ENCODE measurements at places on chromosomes 1 and 21.
A peak's percentile ranks its signal among the peaks of the same experiment; 100 is the strongest.

- DNase-seq: no peak
Measured at GRCh38 chr1:22800629-22801028, 90.0 kb downstream of the EPHB2 start.

DNA sequence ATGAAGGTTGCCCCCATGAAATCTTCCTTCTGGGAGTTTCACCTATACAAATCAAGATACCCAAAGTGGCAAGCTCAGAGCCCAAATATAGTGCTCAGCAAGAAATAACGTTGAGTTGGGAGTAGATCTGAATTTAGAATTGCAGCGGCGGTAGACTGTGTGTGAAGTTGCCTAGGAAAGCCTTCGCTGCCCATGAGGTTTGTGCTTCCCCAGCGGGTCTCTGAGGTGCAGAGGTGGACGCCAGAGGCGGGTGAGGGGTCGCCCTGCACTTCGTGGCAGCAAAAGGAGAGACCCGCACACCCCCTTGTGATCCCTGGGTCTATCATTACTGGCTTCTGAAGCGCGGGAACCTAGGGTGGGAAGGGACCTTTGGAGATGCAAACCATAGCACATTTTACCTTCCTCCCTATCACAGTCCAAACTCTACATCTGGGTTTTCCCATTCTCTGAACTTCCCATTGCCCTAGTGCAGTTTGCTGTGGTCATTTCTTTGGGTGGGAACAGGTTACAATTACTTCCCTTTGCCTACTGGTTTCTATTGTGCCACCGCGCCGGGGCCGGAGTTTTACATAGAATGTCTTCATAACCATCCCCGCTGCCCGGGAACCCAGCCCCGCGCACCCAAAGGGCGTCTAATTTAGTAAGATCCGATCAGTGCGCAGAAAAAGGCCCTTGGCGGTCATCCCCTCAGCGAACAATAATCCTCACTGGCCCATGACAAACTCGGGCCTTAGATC, 5.2 kb downstream of the TBX15 start:
- DNase-seq: no peak

DNA sequence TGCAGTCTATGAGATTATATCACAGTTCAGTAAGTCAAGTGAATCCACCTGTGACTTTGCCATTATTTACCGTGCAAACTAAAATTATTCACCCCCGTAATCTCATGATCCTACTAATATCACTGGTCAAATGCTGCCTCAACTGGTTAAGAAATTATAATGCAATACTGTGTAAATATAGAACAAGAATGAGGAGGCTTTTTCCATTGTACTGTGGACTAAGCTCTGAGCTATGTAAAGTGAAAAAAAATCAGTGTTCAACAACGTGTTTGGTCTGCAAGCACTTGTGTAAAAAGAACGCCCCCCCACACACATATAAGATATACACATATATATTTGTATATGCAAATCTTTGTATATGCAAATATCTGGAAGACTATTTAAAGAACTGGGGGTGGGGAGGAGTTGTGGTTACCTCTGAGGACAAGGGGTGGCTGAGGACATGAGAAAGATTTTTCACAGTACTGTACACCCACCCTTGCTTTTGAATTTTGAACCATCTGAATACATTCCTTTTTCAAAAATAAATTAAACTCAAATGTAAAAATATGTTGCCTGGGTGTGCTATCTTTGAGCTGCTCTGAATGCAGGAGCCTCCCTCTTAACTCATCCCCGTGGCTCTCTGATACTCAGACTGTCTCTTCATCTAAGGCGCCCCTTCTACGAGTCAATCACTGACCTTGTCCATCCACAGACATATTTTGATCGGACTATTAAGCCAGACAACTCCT, 57.0 kb downstream of the PTP4A2 start:
- no peak for DNase-seq

- peak; percentile 97 for DNase-seq
Measured at GRCh38 chr1:6330410-6330911, 63.1 kb downstream of the ACOT7 start.

DNA sequence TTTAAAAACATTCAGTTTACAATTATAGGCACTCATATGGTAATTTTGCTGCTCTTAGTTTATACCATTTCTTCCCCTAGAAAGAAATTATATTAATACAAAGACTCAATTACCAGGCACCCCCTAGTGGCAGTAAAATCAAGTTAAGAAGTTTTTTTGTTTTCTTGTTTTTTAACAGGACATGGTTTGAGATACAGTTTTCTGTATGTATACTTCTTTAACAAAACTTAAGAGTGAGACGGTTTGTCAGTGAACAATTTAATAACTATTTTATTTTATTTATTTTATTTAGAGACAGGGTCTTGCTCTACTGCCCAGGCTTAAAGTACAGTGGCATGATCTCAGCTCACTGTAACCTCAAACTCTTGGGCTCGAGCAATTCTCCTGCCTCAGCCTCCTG, 224.6 kb downstream of the FAF1 start:
- peak; percentile 36 for DNase-seq

DNA sequence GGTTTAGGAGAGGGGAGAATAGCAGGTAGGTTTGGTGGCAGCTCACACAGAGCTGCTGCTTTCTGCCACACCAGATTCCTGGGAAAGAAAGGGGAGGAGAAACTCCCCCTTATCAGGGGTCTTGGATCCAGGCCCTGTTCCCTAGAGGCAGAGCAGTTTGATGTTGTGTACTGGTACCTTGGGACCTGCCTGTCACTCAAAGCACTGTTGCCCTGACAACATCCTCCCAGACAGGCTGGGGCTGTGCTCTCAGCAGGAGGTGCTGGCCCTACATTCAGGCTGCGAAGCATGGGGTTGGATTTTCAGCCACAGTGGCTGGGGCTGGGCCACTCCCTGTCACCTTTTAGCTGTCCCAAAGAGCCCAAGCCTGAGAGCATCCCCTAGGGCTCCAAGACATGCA, 188.0 kb downstream of the GRIK3 start:
- no peak for DNase-seq

DNA sequence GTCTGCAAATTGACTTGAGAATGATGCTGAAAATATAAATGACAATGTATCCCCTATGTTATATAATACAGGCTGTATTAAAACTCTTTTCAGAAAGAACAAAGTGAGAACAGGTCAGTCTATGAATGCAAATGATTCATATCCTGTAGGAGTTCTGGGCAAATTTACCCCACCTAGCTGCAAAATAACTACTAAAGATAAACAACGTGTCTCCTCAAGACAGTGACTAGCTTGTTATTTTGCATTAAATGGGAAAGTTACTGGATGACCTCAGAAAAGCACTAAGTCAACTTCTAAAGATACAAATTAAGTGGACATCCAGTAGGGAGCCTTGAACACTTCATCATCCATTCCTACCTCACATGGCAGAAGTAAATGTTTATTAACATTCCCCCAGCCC, 11.1 kb downstream of the RNF19B start:
- no peak for DNase-seq

- DNase-seq: no peak
Measured at GRCh38 chr1:84770481-84770880, 80.2 kb upstream of the SSX2IP start.

- peak; percentile 56 for DNase-seq
Measured at GRCh38 chr1:8516793-8517556, 199.1 kb downstream of the SLC45A1 start.

- peak; percentile 13 for DNase-seq
Measured at GRCh38 chr1:157033357-157033876, 12.1 kb downstream of the ARHGEF11 start.

GRCh38 chr1:228274452-228275178, 66.8 kb downstream of the OBSCN start:
- DNase-seq: no peak

DNA sequence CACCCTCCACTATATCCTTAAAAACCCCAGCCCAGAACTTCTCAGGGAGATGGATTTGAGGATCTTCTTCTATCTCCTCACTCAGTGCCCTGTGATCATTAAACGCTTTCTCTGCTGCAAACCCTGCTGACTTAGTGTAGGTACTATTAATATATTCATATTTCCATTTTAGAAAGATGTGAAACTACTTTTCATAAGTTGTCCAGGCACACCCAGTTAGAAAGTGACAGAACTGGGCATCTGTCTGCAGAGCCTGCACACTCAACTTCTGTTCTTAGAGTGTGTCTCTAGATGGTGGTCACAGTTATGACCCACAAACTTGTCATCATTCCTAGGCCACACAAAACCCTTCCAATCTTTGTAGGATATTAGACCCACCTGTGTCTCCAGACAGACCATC, 55.0 kb downstream of the FCRL5 start:
- no peak for DNase-seq

- DNase-seq: no peak
Measured at GRCh38 chr1:105793536-105794146, 1262.8 kb upstream of the PRMT6 start.

GRCh38 chr21:43289442-43289841, 120.6 kb downstream of the CRYAA start:
- no peak for DNase-seq

- DNase-seq: no peak
Measured at GRCh38 chr1:241939798-241940197, 17.8 kb upstream of the BECN2 start.

DNA sequence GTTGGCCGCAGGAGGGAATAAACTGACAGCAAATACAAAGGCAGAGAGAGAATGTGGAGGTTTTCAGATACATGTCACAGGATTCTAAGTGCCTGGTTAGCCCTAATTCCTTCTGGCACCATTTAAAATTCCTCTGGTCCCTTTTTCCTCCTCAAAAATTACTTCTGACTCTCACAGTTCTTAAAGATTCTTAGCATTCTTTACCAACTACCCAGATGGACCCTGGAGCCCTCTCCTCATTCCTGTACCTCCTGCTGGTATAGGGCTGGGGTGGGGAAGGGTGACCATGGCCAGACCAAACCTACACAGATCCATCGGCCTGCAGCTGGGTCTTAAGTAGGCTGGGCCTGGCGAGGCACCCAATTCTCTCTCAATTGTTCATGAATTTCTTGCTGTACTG, 7.2 kb downstream of the MKNK1 start:
- DNase-seq: no peak

DNA sequence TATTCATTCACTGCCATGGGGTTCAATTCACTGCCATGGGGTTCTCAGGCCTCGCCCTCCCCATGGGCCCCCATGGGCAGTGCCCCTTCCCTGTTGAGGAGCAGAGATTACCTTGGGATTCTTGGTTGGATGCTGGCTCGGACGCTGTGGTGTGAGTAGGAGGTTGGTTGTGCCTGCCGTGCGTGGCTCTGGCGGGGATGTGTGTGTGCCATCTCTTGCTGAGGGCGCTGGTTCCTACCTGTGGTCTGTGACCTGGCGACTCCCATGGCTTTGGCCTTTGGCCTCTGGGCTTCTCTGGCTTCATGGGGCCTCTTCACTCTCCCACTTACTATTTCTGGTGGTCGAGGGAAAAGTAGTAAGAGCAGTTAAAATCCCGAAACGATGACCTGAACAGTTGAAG, 42.1 kb downstream of the PCNT start:
- no peak for DNase-seq

GRCh38 chr1:165397944-165398343, 41.4 kb upstream of the LMX1A start:
- DNase-seq: peak; percentile 13

GRCh38 chr1:82538876-82539275, 738.1 kb downstream of the ADGRL2 start:
- no peak for DNase-seq

GRCh38 chr1:206953126-206953525, 6.9 kb upstream of the PIGR start:
- no peak for DNase-seq

DNA sequence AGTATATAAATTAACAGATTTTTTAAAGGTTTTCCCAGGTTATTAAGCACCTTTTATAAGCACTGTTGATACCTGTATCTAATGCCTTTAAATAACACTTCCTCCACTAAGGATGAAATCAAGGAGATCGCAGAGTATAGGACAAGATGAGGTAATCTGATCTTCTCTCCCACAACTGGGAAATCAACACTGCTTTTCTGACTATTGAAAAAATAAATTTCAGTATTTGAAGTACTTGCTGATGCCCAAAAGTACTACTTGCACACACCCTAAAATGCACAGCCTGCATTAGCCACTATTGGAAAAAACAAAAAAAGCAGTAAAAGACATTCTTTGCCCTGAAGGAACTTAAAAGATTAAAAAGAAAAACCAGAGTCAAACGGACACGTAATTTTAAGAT, 48.6 kb downstream of the PUM1 start:
- no peak for DNase-seq

DNA sequence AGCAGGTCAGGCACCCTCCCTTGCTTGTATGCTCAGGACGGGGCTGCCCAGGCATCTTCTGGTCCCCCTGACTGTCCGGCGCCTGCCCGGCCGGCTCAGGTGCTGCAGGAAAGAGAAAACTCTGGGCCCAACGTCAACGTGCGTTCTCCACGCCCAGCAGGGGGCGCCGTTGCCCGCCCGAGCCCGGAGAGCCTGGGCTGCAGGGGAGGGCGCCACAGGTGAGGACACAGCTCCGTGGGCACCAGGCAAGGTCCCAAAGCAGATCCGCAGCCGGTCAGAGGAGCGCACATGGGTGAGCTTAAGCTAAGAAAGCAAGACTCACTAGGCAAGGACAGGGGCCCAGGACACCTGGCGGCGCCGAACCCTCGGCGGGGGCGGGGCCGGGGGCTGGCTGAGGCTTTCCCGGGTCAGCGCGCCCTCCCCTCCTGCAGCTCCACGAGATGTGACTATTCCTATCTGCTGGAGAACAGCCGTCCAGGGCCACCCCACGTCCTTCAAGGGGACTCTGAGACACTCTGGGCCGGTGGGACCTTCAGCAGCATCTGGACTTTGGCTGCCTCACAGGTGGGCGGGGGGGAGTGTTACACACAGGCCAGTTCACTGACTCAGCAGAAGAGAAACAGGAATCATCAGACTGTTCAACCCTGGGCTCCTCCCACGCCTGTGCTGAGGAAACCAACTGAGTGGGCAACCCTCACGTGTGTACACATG, 29.3 kb downstream of the KRTAP10-1 start:
- DNase-seq: peak; percentile 31

DNA sequence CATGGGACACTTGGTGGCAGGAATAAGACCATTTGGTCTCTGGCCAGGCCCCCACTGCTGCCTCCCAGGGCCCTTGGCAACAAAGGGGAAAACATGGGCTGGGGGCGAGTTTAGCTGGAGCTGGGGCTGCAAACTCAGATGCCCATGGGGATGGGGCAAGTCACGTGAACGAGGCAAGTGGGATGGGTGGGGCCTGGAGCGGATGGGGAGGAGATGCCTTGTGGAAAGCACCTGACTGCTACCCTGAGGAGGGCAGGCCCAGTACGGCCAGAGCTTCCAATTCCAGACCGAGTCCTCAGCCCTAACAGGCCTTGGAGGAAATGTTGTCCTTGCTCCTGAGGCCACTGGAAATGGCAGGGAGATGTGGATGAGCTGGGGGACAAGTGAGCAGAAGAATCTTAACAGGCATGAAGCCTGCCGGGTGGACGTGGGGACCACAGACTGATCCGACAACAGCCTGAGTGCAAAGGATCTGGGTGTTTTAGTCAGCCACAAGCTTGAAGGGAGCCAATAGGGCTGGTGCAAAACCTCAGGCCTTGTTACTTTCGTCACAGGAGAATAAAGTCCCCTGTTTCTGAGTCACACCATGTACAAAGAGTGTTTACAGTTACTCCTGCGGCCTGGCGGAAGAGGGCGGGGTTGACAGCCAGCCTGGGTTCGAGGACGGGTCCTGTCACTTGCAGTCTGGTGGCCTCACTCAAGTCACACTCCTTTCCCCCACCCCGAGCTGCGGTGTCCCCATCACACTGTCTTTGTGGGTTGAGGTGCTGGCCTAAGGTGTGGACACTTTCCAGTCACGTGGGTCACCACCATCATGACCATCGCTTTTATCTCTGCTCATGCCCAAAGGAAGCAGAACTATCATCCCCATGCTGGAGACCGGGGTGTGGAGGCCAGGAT, 19.1 kb downstream of the RUNX3 start:
- no peak for DNase-seq

Data from myocyte (in vitro differentiated cells).